ENCODE measurements at places on chromosomes 3 and 15.

GRCh38 chr3:30524357-30525040 lies 81.9 kb upstream of the TGFBR2 start:
- DNase-seq = no peak

GRCh38 chr3:196139281-196139680 lies 57.4 kb upstream of the TFRC start:
- no peak for DNase-seq

GRCh38 chr3:122621112-122621511 lies 43.7 kb downstream of the PARP15 start:
- no peak for DNase-seq

DNA sequence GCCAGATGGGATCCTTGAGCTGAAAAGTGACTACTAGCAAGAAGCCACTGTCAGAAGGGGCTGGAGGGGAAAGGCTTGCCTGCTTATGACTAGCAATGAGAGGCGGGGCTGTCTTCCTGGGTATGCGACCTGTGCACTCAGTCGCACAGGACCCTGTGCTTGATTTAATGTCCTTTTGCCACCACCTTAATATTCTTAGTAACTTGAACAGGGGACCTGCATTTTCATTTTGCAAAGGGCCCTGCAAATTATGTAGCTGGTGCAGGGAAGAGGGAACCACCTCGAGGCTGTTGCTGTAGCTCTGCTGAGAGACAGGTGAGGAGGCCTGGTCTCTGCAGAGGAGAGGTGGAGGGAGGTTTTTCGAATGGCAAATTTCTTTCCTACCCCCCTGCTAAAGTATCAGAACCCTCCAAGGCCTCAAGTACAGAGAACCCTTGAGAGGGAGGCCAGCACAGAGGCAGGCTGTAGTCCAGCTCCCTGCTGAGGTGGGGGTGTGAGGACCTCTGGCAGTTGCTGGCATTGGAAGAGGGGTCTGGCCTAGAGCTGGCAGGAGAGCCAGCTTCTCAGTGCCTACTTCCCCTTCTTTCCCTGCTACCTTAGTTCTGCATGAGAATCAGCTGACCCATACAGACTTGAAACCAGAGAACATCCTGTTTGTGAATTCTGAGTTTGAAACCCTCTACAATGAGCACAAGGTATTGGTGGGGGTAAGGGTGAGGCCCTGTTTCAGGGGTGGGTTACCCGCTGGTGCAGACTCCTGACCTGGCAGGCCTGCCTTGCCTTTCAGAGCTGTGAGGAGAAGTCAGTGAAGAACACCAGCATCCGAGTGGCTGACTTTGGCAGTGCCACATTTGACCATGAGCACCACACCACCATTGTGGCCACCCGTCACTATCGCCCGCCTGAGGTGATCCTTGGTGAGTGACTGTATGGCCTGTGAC lies 11.4 kb downstream of the CLK3 start:
- no peak for DNase-seq

DNA sequence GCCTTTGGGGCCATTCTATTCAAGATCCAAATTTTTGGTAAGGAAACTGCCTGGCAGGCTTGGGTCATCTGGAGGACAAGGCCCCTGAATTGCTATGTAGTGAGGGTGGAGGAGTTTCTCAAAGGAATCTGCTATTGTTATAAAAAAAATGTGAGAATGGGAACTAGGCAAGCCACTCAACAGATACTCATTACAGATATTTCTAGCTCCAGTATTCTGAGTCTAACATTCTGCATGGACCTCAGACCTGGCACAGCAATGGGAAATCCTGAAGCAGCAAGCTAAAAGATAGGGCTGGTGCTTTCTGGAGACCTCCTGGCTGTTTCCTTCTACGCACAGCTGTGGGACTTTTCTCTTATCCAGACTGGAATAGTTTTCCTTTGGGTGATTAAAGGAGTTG lies 430.7 kb upstream of the RBMS3 start:
- no peak for DNase-seq

- DNase-seq = no peak
Observed at GRCh38 chr3:73215281-73215680, 153.8 kb downstream of the EBLN2 start.

DNA sequence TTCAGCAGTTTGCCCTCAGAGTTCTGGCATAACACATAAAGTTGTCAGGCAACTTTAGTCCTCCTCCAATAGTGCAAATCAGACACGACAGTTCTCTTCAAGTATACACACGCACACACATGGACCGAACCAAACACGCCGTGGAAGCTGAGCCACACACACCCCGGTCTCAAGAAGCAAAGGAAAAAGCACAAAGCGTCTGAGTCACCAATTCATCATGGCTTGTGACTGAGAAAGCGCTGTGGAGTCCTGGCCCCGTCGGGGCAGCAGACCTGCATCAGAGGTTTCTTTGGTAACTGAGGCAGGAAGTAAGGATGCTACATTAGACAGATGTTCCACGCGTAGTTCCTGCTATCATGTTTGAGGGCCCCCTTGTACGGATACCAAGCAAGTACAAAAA lies 85.7 kb downstream of the VGLL4 start:
- peak; percentile 71 for DNase-seq

DNA sequence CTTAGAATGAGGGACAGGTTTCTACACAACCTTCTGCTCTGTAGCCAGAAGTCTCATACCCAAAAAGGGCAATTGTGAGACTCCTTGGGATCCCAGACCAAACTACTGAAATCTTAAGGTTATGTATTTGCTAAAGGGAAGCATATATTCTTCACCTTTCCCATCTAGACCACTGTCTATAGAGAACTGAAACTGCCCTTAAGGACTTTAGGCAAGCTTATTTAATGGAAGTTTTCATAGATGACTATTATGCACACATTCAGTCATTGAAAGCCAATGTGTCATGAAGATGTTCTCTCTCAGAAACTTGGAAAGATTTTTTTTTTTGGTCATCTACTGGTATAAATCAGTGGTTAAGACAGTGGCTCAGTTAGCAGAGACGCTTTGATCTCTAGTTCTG lies 365.3 kb downstream of the MCTP2 start:
- no peak for DNase-seq

DNA sequence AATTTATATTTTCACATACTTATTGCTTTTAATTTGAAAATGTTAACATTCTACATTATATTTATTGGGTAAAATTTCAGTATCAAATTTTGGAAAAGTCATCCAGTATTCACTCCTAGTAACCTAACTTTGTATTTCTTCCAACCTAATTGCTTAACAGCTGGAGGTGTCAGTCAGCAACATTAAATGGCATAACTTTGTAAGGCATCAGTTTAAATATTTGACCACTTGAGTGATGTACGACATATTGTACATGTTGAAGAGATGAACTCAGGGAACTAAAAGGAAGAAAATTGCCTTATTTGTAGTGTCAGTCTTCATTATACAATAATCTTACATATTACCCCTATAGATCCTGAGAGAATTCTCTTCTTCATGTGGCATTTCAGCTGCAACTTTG lies 326.8 kb downstream of the NAALADL2 start:
- DNase-seq = no peak
